T-helper 1 cell (primary cell): ENCODE measurements at places on chromosomes 6 and 20.
A peak's percentile ranks its signal among the peaks of the same experiment; 100 is the strongest.

DNA sequence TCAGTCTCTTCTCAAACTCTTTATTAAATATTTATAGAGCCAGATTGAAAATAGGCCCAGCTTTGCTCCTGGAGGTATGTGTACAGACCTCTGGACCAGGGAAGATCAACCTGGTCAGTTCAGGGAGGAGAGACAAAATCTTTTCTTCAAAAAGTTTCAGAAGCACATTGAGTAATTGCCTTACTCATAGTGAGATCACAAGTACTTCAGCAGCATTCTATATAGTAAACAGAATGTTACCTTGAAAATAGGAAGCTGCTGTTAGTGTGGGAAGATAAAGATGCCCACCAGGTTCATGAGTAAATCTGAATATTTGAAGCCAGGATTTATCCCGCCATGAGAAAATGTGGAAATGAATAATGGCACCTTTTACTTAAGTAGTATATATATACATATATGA is 665.9 kb upstream of the CITED2 start:
- no peak for DNase-seq

DNA sequence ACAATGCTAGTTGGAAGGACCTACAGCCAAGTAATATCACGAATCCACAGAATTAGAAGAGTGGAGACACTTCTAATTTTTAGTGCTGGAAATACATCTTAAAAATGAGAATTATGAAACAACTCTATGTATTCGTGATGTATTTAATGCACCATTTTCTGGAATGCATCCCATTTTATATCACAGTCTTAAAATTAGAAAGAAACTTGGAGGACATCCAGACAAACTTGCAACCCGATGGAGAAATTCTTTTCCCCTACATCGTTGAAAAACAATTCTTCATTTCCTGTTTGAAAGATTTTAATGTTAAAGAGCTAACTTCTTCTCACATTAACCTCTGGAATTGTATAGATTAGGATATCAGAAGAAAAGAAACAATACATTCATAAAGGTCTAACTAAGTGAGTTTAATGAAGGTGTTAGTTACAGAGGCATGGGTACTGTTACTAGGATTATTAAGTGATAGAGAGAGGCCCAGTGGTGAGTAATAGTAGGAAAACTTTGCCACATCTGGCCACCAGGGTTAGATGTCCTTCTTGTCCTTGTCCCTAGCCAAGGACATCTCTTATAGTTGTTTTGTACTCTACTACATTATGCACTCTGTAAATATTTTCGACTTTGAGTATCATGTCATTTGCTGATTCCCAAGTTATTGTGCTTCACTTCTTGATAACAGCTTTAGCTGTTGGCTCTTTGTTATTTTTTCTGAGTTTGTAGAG is 502.4 kb upstream of the PTCHD4 start:
- no peak for DNase-seq

DNA sequence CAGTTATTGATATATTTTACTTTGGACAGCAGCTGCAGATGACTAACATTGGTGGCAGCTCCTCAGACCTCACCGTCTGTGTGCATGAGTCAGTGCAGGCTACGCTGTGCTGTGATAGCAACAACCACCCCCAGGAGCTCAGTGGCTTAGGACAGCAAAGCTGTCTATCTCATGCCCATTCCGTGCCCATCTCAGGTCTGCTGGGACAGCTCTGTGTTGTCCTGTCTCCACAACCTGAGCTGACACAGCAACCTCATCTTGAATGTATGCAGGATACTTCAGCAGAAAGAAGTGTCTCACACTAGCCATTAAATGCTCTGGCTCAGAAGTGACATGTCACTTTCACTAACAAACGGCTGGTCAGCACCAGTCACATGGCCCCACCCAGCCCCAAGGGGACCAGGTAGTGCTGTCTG is 47.7 kb downstream of the BANF2 start:
- no peak for DNase-seq

DNA sequence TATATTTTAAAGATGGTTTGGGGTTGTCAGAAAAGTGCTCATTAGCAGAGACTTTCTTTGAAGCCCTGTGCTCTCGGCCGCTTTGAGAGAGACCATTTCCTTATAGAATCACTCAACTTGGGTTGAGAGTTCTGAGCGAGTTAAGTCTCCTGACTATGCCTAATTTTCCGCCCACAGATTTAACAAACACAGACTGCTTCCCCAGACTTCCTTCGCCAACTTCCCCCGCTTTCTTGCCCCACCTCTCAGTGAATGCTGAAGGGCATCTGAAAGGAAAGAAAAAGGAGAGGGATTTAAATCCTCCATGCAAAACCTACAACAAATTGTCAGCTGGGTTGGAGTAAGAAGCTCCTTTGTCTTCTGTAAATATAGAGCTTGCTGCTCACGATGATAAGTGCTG is 224.0 kb downstream of the EYA2 start:
- no peak for DNase-seq

DNA sequence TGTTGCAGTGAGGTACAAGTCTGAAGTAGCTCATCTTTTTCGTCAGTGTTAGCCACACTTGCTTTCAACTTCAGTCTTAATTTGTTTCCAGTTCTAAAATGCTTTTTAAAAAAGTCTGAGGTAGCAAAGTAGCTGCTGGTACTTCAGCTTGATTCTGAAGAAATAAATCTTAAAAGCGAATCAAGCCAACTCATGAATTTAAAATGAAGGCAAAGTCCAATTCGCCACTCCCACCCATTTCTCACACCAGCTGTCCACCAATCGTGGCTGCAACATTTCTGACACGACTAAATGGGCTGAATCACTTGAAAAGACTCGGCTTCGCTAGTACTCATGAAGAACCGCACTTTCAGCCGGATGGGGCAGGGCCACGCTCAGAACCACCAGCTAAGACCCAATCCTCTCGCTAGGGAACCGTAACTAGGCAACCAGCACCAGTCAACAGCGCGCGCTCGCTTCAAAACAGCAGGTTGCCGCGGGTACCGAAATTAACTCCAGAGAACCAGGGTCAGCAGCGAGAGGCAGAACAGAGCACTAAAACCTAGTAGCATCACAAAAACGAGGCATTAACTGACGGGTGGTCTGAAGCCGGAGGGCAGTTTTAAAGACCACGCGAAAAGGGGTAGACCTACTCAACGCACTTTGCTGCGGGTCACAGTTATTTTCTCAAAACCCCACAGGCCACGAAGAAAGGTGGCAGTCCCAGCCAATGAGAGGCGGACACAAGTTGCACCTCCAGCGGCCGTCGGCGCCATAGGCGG is 900 bp downstream of the BCLAF1 start:
- DNase-seq: peak; percentile 87

GRCh38 chr20:62587757-62588402 is 54.4 kb upstream of the SLCO4A1 start:
- DNase-seq: no peak

GRCh38 chr6:169933839-169934698 is 182.6 kb downstream of the ERMARD start:
- DNase-seq: no peak

DNA sequence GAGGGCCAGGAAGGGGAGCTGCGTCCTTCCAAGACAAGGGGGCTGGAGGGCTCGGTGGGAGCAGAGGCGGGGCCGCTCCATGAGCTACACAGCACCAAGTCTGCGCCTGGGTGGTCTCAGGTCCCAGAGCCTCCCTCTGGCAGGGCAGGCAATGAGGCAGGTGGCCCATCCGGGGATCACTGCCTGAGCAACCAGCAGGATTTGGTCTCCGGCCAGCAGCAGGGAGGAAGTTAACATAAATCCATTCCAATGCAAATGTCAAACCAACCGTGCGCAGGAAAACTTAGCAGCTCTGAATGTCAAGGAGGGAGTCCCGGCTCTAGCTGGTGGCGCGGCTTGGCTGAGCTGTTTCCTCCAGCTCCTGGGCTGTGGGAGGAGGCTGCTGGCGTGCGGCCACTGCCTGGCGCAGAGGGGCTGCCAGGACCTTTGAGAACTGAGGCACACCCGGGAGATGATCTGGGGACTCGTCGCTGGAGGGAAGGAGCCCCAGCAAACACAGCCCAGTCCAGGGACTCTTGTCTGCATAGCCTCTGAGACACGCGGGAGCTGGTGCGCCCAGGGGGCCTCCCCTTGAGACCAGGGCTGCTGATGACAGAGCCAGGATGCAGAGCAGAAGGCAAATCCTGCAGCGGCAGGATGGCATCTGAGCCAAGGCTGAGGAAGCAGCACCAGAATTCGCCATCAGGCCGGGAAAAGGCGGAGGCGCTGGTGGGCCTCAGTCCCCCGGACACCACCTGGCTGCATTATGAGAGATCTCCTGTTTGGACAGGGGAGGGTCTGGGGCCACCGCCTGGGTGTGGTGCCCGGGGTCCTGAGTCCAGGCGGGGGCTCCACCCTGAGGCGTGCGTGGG is 33.1 kb upstream of the CHRNA4 start:
- DNase-seq: no peak

- DNase-seq: no peak
Measured at GRCh38 chr6:20845592-20845991, 311.3 kb downstream of the CDKAL1 start.

GRCh38 chr6:57116776-57117175 is 26.8 kb downstream of the ZNF451 start:
- DNase-seq: no peak

DNA sequence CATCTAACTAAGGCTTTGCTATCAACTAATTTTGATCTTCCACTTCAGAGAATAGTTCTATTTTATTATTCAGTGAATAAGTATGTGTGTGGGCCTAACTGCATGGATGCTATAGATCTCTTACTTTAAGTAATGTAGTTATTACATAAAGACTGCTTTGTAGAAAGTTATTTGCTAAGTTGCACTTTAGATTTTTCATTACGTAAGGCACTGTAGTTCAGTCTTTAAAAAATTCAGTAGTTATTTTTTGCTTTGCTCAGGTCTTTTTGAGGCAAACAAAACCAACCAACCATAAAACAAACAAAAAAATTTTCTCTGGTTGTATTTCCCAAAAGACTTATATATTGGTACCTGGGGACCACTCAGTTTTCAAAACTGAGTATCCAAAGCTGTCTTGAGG is 53.0 kb downstream of the KCNQ5 start:
- no peak for DNase-seq

GRCh38 chr6:41705996-41706835 is 29.2 kb downstream of the TFEB start:
- DNase-seq: peak; percentile 83

- no peak for DNase-seq
Measured at GRCh38 chr6:159815410-159815809, 15.3 kb downstream of the PNLDC1 start.

DNA sequence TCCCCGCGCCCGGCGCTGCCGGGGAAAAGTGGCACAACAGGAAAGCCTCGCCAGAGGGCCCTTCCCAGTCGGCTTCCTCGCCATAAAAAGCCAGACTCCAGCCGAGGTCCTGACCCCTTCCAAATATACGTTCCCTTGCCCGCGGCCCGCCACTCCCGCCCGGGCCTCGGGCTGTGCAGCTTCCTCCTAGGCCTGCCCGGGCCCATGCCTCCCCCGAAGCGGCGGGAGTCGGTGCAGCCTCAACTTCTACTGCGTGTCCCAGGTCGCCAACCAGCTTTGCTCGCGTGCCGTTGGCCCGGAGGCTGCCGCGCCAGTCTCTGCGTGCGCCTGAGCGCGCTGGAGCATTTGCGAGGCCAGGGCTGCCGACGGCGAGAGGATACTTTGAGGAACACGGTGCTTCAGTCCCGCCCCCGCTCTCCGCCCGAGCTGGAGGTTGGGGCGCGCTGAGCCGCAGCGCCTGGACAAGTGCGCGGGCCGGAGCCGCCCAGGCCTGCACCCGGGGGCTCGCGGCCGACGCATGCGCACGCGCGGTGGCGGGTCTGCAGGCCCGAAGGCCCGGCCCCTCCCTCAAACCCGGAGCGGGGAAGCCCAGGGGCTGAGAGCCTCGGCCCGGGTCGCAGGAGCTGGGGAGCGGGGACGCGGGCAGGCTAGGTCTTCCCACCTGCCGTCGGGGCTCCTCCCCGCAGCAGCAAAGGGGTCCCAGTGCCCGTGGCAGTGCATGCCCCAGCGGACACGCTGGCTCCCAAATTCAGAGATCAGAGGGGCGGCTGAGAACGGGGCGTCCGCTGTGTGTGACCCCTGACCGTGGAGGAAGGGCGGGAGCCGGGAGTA is 10.2 kb downstream of the FOXC1 start:
- no peak for DNase-seq

GRCh38 chr6:19322691-19323485 is 514.3 kb upstream of the ID4 start:
- DNase-seq: no peak

- no peak for DNase-seq
Measured at GRCh38 chr20:5374171-5374570, 57.4 kb upstream of the PROKR2 start.

GRCh38 chr6:130357436-130357835 is 8.4 kb upstream of the TMEM200A start:
- no peak for DNase-seq

DNA sequence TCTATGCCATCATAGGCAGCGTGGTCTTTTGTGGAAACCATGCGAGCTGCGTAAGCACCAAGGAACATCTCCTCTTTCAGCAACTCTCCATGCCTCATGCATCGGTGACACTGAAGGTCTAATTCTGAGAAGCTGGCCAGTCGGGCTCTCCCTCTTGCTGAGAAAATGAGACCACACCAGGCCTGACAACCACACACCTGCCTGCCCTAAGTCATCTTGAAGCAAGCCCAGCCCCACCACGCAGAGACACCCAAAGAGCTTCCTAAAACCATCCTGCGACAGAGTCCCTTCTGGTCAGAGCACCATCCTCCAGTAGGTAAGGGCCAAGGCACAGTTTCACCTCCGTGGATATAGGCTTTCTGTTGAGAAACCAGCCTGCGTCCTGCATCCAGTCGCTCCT is 26.6 kb downstream of the PREX1 start:
- no peak for DNase-seq

- DNase-seq: no peak
Measured at GRCh38 chr6:158810155-158811095, 8.7 kb downstream of the EZR start.
